ENCODE measurements at places on chromosomes 16 and 17.

DNA sequence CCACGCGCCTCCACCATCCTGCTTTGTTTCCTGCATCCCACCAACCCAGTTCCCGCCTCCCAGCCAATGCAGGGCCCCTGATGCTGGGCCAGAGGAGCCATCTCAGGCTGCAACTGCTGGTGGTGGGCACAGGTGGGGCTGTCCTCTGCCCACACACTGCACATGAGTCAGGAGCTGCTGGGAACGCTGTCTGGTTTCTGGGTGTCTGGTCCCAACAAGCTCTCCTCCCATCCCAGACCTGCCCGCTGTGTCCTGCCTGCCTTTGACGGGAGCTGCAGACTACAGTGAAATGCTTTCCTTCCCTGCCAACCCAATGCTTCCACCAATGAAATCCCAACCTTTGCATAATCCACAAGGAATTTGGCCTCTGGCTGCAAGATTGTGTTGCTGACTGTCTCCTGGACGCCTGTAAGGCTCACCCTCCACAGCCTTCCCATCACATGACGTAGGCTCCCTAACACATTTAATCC is 98.9 kb downstream of the N4BP1 start:
- DNase-seq, result peak; percentile 56

DNA sequence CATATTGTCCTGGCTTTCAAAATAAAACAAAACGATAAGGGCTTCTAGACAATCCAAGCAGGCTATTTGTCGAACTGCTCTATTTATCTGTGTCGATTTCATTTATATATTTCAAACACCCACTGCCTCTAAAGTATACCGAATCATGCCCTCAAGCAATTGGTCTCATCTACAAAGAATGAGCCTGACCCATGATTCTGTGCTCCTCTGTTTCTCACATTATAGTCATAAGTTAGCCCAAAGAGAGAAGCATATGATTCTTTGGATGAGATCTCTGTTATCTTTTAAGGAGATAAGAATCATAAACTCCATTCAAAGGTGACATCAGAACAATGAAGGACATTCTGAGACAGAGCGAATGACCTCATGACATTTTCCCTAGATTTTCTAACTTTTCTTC is 191.1 kb downstream of the MAP2K6 start:
- DNase-seq, result no peak

- DNase-seq, result no peak
Measured at GRCh38 chr17:81392909-81393654, 2.2 kb upstream of the BAHCC1 start.

DNA sequence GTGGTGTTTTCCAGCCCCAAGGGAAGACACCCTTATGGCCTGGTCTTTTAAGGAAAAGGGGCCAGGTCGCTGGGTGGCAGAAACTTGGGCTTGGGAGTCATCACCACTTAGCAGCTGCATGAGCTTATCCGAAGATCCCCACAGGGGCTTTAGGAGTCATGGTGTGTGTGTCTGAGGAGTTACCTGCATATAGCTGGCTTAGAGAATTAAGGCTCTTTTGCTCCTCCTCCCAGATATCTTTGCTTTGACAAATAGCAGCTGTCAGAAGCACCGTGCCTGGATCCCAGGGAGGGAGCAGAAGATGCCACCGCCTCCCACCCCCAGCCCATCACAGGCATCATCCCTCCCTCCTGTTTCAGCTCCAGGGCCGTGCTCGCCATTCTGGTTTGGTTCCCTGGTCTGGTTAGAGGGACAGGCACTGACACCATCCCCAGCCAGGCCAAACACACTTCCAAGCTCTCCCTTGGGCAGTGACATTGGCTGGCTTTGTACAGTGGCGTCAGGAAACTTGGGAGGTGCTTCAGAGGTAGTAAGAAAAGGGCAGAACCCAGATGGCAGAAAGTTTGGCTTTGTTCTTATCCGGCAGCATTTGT is 17.4 kb downstream of the LDHD start:
- no peak for DNase-seq

DNA sequence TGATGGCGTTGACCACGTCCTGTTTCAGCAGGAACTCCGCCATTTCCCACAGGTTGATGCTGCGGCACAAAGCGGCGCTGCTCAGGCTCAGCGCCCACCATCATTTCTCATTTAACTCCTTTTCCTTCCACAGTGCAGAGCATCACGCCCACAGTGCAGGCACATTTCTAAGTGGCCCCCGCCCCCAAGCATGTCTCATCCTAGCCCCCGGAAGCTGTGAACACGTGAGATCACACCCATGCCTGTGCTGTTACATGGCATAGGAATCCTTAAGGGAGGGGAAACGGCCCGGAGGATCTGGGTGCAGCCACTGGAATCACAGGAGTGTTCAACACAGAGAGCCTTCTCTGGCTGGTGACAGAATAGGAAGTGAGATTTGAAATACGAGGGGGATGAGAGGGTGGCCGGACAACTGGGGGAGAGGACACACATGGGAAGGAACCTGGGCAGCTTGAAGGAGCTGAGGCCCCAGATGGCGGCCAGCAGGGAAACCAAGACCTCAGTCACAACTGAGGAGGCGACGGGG is 4.7 kb downstream of the NAGPA start:
- DNase-seq, result no peak

GRCh38 chr16:88309908-88310265 is 72.9 kb upstream of the ZNF469 start:
- DNase-seq, result no peak

DNA sequence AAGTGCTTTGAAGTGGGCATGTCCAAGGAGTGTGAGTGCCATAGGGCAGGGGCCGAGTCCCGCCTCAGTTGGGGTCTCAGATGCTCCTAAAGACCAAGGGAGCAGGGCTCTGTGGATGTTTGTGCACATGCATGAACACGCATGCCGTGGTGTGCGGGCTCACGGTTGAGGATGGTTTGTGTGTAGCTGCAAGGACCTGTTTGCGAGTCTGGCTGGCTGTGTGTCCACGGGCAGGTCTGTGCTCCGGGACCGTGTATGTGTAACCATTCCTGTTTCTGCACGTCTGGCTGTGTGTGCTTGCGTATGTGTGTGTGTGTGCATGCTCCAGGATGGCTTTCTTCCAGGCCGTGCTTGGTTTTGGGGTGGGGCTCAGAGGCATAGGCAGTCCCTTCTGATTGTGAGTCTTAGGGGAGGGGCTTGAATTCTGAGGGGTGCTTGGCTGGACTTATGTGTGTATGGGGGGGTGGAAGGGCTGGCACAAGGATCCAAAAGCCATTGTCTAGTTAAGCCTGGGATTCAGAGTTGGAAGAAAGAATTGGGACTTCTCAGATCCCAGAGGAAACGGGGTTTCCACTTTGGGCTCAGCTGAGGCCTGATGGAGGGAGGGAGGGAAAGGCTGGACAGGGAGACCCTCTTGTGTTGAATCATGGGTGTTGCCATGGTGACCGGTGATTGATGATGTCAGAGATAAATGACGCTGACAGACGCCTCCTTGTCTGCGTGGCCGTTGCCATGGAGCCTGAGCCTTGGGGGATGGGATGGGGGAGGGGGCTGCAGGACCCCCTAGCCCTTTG is 14.4 kb downstream of the GJD3 start:
- peak; percentile 27 for DNase-seq

All from fibroblast of gingiva (primary cell).